ENCODE measurements at places on chromosomes 13 and 19.

DNA sequence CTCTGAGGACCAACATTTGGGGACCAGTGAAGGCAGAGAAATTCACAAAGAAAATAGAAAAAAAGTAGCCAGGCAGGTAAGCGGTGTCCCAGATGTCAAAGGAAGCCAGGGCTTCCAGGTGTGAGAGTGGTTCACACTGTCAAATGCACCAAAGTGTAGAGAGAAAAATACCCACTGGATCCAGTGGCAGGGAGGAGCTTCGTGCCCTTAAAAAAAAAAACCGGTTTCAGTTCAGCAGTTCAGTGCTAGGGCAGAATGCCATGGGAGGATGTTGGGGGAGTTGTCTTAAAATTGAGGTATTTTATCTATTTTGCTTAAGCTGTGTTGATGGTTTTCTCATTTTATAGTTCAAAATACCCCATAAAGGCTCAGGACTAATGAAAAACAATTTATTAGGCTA is 47.8 kb upstream of the C1QTNF9 start:
- no peak for DNase-seq

DNA sequence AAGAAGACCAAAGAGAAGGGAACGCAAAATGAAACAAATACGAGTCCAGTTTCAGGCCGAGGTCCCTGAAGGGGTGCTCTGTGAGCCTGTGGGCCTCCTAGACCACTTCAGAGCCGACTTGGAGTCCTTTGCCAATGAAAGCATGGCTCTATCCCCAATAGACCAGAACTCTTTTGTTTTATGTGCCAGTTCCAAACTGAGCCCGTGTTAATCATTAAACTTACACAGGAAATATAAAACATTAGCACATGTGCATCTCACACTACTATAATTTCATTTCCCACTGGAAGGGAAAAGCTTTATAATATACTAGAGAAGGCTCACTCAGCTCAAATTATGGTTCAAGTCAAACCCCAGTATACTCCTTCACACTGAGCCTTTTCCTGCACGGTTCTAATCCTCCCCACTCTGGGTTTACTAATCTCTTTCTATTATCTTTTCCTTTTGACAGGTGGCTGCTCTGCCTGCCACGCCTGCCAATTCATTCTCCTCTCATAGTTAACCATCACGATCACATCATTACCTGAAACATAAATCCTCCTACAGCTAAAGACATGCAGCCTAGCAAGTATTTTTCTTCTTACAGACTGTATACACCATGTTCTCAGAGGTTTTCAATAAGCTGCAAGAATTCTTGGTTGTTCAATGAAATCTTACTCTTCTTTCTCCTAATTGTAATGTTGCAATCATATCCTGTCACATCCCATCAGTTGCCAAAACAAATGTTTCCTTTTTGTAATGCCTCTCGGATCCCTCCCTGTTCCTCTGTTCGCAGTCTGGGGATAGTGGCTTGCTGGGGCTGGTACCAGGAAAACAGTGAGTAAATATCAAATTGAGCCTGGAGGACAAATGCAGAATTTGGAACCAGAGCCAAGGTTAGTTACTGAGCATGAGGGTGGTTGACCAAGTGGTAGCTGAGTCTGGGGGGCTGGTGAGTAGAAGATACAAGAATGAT is 18.8 kb upstream of the WASF3 start:
- no peak for DNase-seq

DNA sequence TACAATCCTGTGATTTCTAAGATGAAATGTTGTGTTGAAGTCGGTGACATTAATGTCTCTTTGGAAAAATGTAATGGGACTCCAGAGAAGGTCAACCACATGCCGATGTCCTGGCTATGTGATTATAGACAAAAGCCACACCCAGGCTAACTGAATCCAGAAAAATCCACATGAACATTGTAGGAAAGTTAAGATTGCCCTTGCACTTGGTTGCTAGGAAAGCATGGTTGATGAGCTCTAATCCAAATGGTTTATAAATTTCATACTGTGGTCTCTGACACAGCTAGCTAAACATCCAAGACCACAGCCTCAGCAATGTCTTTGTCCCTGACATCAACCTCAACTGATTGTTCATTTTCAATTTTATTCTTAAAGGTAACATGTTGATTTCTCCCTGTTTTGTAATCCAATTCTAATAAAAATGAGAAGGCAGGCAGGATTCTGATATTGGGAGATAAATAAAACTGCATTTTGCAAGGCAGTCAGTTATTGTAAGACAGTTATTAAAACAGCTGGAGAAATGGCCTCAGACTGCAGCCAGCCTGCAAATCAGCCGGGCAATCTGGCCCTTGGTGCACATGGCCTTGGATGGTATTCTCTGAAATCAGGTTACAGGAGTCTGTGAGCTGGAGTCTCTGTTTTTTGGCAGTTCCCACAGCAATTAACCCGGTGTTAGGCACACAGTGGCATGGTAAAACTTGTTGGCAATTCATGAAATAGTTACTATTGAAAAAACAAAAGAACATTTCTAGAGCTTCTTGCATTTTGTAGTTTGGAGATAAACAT is 93.9 kb downstream of the STARD13 start:
- no peak for DNase-seq

- no peak for DNase-seq
These were observed 100.1 kb downstream of the ERCC5 start for GRCh38 chr13:102945886-102946285.

DNA sequence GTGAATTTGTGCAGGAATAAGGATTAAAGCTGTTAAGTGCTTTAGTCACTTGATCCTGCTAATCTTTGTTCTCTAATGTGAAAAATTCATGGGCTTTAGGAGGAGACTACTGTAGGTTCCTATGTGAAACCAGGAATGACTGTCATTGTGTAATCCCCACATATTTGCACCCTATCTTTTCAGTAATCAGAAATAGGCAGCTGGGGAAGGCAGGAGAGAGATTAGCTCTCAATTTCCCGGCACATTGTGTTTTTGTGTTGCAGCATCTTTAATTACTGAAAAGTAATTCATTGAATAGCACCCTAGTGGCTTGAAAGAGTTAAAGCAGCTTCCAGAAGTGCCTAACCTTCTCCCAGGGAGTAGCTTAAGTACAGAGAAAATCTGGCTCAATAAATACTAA is 282.9 kb downstream of the OLFM4 start:
- no peak for DNase-seq

DNA sequence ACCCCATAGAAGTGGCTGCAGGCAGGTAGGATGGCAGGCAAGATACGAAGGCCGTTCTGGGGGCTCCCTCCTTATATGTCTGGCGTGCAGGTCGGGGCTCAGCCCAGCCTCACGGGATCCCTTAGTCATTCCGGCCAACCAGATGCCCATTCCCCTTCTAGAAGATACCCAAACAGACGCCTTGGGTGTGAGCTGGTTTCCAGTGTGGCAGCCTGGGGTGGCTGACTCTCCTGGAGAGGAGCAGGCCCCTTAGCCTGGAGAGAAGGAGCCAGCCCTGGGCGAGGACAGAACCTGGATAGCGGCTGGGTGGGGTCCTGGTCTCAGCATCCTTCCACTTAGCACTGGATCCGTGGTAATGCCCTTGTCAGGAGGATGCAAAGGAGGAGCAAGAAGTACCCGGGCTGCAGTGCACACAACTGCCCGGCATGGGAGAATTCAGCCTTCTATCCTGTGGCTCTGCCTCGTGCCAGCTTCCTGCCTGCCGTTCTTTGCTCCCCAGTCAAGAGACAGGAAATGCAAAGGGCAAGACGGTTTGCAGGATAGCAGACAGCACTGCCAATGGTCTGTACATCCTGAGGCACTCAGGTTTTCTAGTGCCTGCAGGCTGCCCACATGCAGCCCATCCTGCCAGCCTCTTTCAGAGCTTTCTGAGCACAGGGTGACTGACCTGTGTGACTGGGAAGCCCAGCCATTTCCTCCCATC is 56.7 kb upstream of the WASF3 start:
- no peak for DNase-seq

GRCh38 chr19:1069009-1069779 is 2.2 kb downstream of the ARHGAP45 start:
- no peak for DNase-seq

- no peak for DNase-seq
These were observed 71.6 kb upstream of the TM9SF2 start for GRCh38 chr13:99429670-99430069.

DNA sequence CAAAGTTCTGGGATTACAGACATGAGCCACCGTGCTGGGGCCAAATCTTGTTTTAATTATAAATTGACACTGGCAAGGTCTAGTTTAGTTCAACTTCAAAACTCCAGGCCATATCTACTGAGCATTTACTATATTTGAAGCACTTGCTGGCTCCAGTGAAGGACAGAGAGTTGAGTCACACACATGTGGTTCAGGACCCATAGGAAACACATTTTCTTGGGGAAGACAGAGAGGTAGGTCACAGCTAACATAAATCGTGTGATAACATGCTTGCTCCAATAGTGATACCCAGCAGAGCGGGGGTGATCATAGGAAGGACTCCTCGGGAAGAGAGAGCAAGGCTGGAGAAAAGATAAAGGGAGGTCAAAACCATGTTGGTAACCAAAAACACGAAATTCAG is 170.6 kb upstream of the TSC22D1 start:
- DNase-seq = no peak

DNA sequence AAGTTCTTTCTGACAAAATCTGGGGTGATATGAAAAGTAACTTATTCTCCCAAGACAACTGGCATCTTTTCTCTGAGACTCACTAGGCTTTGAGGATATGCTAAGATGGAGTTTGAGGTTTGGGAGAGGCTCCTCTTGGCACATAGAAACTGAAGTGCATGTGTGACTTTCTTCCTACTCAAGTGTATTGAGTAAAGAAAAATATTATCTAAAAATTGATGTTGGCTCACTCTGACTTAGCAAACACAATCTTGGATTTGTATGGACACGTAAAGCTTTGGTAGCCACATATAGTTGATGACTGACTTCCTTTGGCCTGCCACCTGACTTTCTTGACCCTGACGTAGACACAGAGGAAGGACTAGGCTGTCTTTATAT is 71.1 kb upstream of the KLF12 start:
- DNase-seq = no peak

- no peak for DNase-seq
These were observed 889.5 kb upstream of the SPRY2 start for GRCh38 chr13:81230386-81230785.

DNA sequence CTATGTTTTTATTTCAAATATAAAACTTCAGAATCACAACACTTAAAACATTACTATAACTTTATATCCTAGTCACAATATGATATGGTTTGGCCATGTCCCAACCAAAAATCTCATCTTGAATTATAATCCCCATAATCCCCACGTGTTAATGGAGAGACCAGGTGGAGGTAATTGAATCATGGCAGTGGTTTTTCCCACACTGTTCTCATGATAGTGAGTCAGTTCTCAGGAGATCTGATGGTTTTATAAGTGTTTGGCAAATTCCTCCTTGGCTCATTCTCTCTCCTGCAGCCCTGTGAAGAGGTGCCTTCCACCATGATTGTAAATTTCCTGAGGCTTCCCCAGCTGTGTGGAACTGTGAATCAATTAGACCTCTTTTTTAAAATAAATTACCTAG is 307.6 kb downstream of the SPRY2 start:
- DNase-seq = no peak

DNA sequence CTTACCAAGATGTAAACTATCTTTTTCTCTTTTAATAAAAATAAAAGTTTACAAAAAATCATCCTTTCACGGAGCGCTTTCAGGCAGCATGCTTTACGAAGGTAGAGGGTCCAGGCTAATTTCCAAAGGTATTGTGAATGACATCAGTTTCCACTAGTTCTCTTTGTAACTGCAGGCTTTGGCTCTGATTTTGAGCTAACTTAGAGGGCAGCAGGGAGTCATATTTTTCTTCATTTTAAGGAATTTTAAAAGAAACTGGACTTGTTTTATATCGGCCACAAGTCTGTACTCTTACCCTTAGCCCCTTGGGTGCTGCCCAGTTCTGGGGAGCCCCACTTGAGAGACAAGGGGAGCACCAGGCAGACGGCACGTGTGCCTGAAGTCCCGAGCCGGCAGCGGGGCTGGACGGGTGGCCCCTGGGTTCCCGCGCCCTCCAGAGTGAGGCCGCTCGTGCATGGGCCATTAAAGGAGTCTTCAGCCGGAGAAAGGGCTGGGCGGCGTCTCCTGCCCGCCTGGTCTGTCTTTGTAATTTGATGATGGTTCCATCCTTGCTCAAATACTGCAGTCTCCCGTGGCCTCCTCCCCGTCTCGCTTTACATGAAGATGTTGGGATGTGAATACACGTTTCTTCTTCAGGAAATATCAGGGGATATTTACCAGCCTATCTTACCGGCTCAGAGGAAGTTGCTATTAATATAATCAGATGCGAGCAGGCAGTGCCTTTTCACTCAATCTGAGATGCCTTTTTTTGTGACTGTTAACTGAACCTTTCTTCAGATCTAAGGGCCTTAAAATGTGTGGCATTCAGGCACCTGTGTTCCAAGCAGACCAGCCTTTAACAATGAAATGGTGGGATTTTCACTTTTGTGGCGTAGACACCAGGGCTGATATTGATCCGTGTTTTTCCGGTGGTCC is 67.4 kb downstream of the GGACT start:
- no peak for DNase-seq
